ENCODE measurements at places on chromosomes 2 and 18. TPM values are rescaled to one million over a fixed set of nuclear protein-coding genes. Genes with fewer than 3 reads are reported as not detected.

DNA sequence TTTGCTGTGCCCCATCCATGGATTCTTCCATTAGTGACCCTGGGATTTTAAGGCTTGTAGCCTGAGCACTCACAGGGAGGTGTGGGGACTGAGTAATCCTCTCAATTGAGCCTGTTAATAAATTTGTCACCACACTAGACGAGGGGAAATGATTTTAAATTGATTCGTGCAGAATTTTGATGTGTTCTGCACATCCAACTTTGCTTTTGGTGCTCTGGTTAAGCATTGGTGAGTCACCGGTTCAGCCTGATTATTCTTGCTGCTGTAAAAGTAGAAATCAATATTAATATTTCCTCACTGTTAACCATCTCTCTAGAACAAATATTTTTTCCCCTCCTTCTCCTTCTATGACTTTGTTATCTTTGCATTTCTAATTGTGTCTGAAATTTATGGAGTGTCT lies 482.0 kb downstream of the TSN start:
- H3K36me3 ChIP-seq: no peaks in the 10 kb centered on the region
- DNase-seq: no peak
- no peaks in the 10 kb centered on the region for H3K27me3 ChIP-seq
- H3K4me1 ChIP-seq: no peaks in the 10 kb centered on the region
- H3K4me3 ChIP-seq: no peak overlapping the region
- H3K27ac ChIP-seq: no peak overlapping the region

DNA sequence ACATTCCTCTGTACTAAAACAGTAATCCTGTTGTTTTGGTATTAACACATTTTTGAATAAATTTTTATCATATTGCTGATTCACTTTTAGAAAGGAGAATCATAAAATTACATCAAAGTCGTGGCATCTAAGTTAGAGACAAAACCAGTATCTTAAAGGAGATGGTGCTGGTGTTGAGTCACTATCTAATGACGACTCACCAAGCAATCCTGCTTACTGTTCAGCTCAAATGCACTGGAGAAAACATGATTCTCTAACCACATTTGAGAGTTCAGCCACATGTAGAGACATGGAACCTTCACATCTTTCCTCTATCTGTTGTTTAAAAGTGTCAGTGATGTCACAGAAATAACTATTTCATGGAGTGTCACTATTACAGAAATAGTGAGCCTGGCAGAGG lies 473.8 kb downstream of the TGIF1 start:
- no peak overlapping the region for H3K27ac ChIP-seq
- no peak for DNase-seq
- no peaks in the 10 kb centered on the region for H3K36me3 ChIP-seq
- H3K4me1 ChIP-seq: no peaks in the 10 kb centered on the region

C2orf72 gene
- not detected for total RNA-seq

DNA sequence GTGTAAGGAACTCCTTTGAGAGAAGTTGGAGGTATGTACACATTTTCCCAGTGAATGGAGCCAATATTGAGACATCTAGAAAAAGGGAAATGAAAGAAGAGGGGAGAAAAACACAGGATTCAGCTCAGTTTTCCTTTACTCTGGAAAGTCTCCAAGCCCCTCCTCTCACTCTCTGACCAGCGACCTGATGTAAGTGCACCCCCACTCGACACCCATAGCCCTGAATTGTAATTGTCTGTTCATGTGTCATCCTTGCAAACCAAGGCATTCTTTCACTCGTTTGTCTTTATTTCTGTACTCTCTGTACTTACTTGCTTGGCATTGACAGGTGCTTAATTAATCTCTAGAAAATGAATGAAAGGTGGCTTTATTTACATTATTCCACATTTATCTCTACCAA lies 55.7 kb upstream of the CTAGE1 start:
- H3K36me3 ChIP-seq: no peaks in the 10 kb centered on the region
- H3K27ac ChIP-seq: no peak overlapping the region
- H3K4me1 ChIP-seq: no peaks in the 10 kb centered on the region
- no peak overlapping the region for H3K4me3 ChIP-seq
- DNase-seq: no peak

DNA sequence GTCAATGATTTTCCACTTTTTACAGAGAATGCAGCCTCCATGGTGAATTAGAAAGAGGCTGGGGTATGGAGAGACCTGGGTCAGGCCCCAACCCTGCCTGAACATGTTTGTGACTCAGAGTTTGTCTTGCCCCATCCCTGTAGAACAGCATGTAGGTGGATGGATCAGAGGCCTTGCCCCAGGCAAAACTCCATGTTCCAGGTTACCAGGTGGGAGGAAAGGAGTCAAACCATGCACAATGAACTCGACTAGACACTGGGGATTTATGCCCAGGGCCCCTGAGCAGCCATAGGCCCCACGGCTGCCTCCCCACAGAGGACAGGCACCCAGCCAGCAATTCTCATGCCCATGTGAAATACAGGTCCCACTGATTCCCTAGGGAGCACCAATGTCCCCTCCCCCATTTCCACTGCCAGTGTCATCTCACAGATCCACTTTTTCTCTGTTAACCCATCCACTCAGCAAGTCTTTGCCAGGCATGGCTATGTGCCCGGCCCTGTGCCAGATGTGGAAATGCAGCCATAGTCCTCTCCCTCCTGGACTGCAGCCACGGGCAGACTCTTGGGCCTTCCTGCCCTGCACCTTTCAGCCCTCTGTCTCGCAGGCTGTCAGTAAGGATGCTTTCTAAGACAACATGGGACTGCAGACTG lies 737.8 kb upstream of the HS6ST1 start:
- no peak overlapping the region for H3K27ac ChIP-seq
- H3K4me1 ChIP-seq: no peaks in the 10 kb centered on the region
- no peaks in the 10 kb centered on the region for H3K36me3 ChIP-seq
- no peaks in the 10 kb centered on the region for H3K27me3 ChIP-seq
- no peak for DNase-seq
- no peak overlapping the region for H3K4me3 ChIP-seq

DNA sequence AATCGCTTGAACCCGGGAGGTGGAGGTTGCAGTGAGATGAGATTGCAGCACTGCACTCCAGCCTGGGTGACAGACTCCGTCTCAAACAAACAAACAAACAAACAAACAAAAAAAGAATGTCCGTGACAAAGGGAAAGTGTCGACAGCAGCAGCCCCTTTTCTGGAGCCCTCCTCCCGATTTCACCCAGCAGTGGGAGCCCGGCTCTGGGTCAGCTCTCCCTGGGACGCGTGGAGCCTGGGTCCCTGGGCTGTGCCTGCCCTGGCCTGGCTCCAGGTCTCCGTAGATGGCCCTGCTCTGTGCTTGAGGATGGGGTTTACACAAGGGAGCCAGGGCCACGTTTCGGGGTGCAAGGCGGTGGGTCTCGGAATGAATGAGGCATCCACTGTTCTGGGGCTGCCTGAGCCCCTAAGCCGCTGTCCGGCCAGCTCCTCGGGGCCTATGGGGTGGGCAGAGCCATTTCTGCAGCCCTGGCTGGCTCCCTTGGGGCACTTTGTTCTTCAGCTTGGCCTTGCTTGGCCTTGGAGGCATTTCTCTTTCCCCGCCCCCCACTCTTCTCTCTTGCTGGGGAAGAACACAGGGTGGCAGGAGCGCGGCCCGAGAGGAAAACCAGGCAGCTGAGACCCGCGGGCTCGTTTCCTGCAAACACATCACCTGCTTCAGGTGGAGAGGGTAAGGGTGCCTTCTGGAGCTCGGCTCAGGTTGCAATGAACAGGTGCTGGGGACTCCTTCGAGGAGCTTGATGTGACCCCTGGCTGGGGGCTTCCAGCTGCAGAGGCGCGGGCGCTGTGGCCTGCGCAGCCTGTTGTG lies 29.1 kb downstream of the RTP5 start:
- no peaks in the 10 kb centered on the region for H3K27me3 ChIP-seq
- H3K4me1 ChIP-seq: peaks cover 26% of the 10 kb centered on the region
- no peaks in the 10 kb centered on the region for H3K36me3 ChIP-seq
- DNase-seq: peak; percentile 10
- H3K4me3 ChIP-seq: no peak overlapping the region

- H3K4me1 ChIP-seq: no peaks in the 10 kb centered on the region
- no peak overlapping the region for H3K4me3 ChIP-seq
- no peaks in the 10 kb centered on the region for H3K27me3 ChIP-seq
- no peak for DNase-seq
- H3K36me3 ChIP-seq: no peaks in the 10 kb centered on the region
These were observed 80.1 kb downstream of the CYBRD1 start for GRCh38 chr2:171602352-171602751.

ACOXL gene
- not detected for total RNA-seq

TCF23 gene
- not detected for total RNA-seq

PLA2R1 gene
- not detected for total RNA-seq

- H3K27me3 ChIP-seq: peaks cover 18% of the 10 kb centered on the region
- H3K36me3 ChIP-seq: no peaks in the 10 kb centered on the region
- peaks cover 8% of the 10 kb centered on the region for H3K4me1 ChIP-seq
- no peak overlapping the region for H3K27ac ChIP-seq
- H3K4me3 ChIP-seq: no peak overlapping the region
These were observed 10.8 kb downstream of the ALPG start for GRCh38 chr2:232417489-232417888.

GRCh38 chr2:145751629-145752028 lies 1231.7 kb upstream of the ZEB2 start:
- no peaks in the 10 kb centered on the region for H3K27me3 ChIP-seq
- H3K4me3 ChIP-seq: no peak overlapping the region
- H3K36me3 ChIP-seq: no peaks in the 10 kb centered on the region

UGT1A8 gene
- not detected for total RNA-seq

PER2 gene
- total RNA-seq: 32.9 TPM

UGT1A4 gene
- not detected for total RNA-seq

DNA sequence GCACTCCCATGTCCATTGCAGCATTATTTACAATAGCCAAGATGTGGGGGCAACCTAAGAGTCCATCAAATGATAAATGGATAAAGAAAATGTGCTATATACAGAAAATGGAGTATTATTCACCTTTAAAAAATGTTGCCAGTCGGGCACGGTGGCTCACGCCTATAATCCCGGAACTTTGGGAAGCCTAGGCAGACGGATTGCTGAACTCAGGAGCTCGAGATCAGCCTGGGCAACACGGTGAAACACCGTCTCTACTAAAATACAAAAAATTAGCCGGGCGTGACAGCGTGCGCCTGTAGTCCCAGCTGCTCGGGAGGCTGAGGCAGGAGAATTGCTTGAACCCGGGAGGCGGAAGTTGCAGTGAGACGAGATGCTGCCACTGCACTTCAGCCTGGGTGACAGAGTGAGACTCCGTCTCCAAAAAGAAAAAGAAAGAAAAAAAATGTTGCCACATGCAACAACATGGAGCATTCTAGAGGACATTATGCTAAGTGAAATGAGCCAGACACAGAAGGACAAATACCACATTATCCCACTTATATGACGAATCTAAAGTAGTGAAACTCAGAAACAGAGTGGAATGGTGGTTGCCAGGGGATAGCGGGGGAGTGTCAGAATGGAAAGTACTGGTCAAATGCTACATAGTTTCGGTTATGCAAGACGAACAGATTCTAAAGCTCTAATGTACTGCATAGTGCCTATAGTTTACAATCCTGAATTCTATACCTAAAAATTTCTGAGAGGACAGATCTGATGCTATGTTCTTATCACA lies 1385.6 kb upstream of the TMEFF2 start:
- H3K4me1 ChIP-seq: no peaks in the 10 kb centered on the region
- H3K36me3 ChIP-seq: no peaks in the 10 kb centered on the region
- no peak for DNase-seq
- H3K27me3 ChIP-seq: no peaks in the 10 kb centered on the region

DNA sequence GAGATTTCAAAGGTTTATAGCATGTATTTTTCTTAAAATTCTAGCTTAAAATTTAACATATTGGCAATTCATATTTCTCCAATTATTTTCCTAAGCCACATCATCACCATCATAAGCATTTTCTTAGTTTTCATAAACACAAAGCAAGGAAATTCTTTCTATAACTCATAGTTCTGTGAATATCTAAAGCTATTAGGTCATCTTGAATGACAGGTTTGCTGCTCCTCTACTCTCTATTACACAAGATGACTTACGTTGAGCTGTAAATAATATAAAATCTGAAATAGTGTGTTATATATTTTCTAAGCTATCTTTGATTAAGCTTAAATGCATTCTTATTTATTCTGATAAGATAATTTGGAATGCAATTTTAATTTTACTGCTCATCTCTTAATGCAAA lies 984.6 kb upstream of the CNTNAP5 start:
- no peak overlapping the region for H3K27ac ChIP-seq
- H3K4me3 ChIP-seq: no peak overlapping the region
- H3K27me3 ChIP-seq: no peaks in the 10 kb centered on the region
- DNase-seq: no peak
- no peaks in the 10 kb centered on the region for H3K4me1 ChIP-seq

DNA sequence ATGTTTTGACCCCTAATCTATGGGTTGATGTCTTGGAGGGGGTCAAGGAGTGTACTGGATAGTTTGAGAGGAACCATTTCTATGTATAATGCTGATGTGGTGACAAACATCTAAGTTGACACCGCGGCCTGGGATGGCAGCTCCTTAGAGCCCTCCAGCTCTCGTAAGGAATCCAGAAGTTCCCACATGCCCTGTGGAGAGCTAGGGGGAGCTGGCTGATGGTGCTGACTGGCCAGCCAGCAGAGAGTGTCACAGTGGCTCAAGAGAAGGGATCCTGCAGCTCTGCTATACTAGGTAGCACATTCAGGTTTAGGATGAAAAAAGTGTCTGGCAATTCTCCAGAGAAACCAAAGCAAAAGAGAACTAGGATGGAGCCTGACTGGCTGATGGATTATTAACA lies 842.2 kb upstream of the VRK2 start:
- no peak overlapping the region for H3K4me3 ChIP-seq
- no peaks in the 10 kb centered on the region for H3K36me3 ChIP-seq
- H3K4me1 ChIP-seq: no peaks in the 10 kb centered on the region

GRCh38 chr2:19671916-19672315 lies 229.9 kb downstream of the TTC32 start:
- H3K4me3 ChIP-seq: no peak overlapping the region
- no peak for DNase-seq
- H3K4me1 ChIP-seq: no peaks in the 10 kb centered on the region
- H3K27ac ChIP-seq: no peak overlapping the region
- no peaks in the 10 kb centered on the region for H3K36me3 ChIP-seq

DNA sequence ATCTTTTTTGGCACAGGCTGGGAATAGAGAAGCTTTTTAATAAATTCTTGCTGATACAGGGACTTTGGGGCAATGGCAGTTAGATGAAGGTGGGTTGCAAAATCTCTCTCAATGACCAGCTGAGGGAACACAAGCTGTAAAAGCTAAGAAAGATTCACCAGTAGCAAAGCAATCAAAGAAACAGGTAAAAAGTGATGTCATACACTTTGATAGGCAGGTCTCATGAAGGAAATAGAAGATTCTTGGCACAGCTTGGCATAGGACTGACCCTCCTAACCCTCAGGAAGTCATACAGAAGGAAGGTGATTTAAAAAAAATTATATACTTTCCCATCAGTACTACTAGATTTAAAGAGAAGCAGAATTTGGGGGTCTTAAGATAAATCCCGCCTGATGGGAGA lies 263.6 kb downstream of the LPIN1 start:
- no peak overlapping the region for H3K27ac ChIP-seq
- H3K4me3 ChIP-seq: no peak overlapping the region
- peaks cover 52% of the 10 kb centered on the region for H3K27me3 ChIP-seq

DNA sequence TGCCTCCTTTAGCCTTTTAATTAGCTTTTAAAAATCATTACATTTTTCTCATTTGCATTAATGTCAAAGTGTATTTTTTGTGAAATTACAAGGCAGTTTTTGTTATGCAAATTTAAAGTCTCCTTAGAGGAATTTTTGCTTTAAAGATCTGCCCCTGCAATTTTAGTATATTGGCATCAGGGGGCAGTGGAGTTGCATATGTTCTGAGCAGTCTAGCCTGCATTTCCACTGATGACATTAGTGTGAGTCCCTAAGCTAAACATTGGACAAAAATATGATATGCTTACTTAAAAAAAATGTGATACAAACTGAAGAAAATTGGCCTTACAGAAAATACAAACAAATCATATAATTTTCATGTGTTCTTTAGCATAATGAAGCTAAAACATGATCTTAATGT lies 426.5 kb downstream of the SLC4A3 start:
- H3K36me3 ChIP-seq: no peaks in the 10 kb centered on the region
- no peak overlapping the region for H3K4me3 ChIP-seq
- no peak overlapping the region for H3K27ac ChIP-seq

Measured in natural killer cell (primary cell).